ENCODE measurements at places on chromosomes 16 and 17. TPM values are rescaled to one million over a fixed set of nuclear protein-coding genes. Genes with fewer than 3 reads are reported as not detected.
A peak's percentile ranks its signal among the peaks of the same experiment; 100 is the strongest.

DNA sequence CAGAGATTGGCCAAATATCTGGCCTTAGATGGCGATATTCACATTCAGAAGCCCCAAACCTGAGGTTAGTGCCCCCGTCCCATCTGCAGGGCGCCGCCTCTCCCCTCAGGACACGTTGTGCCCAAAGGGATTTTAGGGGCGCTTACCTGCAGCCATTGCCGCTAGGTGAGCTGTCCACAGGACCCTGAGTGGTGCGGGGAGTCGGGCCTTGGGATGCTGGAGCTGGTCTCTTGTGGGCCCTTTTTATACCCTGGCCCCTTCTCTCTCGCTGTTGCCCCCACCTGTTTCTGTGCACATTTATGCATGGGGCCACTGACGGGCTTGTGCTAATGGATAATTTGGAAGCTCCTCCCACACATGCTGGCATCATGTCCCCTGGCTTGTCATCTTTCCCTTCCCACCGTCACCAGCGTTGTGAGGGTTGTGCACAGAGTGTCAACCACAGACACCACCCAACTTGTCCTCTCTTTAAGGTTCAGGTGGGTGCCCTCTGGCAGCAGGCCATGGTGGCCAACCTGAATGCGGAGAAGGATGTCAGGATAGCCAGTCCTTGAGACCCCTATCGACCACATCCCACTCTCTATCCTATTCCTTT lies at the start of gene CSHL1:
Gene CSHL1 (minus strand): TSS at position 218 of the 595 bp plus-strand sequence. CDS start 62 bp downstream, at position 156.
- no peak for DNase-seq

- peak; percentile 17 for DNase-seq
These were observed 45.1 kb upstream of the IRF8 start for GRCh38 chr16:85853547-85854545.

DNA sequence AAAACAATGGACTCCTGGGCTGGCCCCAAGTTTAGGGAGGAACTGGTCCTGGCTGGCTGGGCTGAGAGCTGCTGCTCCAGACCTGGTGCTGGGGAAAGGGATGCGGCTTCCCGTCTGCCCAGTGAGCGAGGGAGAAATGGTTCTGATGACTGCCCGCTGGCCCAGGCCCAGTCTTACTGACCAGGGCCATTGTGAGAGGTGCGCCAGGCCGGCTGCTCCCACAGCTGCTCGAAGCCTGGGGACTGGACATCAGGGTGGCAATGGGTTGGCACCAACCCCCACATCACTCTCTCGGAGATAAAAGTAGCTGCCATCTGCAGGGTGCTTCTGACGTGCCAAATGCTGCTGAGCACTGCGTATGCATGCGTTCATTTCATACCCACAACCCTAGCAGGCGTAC lies 53.2 kb downstream of the IRF8 start:
- no peak for DNase-seq

DNA sequence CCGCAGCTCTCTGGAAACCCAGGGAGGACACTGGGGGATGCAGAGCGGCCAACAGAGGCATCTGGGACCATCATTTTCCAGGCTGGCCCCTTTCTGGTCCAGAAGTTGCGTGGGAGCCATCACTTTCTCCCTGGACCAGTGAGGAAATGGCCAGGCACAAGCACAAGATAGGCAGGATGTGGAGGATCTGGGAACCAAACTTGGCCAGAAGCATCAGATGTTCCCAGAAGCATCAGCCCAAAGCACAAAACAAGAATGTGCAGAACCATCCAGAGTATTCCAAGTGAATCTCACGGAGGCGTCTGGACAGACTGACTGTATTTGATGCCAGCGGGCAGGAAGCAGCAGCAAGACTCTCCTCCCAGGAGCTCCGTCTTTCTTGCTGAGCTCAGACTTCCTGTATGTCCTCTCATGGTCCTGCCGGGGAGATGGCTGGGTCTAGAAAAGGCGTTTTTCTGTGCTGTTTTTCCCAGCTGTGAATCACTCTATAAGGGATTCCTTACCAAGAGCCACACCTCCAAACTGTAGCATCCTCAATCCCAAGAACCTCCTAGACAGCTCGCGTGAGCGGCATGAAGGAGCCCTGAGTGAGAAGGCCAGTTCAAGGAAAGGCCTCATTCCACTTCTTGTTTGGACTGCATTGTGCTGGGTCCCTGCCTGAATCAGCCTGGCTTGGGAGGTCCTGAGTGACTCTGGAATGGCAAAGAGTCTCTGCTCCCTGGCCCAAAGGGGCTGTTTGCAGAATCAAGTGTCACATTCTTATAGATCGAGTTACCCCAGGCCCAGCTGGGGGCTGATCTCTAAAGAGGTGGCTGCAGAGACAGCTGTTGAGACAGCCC lies 49.5 kb upstream of the MTSS2 start:
- no peak for DNase-seq

The ITGAX gene
- 5.9 TPM for total RNA-seq

DNA sequence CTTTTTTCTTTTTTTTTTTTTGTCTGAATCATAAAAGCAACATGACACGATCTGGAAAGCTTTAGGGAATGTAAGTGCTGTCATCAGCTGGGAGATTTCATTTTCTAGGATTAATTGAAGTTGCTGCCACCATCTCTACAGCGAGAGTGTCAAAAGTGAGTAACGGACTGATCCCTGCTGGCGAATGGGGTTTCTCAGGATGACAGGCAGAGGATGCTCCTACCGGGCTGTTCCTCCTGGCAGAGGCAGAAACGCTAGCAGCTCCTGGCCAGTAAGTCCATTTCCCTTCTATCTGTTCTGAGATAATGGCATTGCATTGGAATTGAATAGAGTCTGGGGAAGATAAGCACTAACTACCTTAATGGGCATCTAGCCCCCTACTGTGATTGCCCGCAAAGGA lies 80.5 kb upstream of the KIFC3 start:
- DNase-seq, result no peak

DNA sequence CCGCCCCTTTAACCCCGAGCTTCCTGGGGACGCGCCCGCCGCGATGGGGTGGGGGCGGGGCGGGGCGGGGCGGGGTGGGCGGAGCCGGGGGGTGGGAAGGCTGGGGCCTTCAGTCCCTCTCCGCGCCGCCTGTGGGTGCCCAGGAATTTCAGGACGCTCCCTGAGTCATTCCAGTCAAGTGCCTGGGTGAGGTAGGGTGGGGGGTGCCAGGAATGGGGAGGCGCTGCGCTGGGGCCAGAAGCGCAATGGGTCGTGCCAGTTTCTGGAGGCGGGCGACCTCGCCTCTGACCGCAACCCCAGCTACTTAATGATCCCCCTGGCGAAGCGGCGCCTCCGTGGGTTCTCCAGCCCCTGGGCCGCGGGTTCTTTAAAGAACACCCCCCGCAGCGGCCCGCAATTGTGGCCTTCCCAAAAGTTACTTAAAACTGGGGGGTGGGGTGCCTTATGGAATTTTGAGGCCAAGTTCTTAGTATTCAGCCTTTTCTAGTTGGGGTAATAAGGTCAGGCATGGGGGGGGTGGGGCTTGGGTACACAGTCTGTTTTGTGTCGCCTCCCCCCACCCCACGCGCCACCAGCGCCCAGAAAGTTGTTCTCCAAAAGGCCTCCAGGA lies 826 bp upstream of the GSE1 start:
- DNase-seq, result peak; percentile 85

DNA sequence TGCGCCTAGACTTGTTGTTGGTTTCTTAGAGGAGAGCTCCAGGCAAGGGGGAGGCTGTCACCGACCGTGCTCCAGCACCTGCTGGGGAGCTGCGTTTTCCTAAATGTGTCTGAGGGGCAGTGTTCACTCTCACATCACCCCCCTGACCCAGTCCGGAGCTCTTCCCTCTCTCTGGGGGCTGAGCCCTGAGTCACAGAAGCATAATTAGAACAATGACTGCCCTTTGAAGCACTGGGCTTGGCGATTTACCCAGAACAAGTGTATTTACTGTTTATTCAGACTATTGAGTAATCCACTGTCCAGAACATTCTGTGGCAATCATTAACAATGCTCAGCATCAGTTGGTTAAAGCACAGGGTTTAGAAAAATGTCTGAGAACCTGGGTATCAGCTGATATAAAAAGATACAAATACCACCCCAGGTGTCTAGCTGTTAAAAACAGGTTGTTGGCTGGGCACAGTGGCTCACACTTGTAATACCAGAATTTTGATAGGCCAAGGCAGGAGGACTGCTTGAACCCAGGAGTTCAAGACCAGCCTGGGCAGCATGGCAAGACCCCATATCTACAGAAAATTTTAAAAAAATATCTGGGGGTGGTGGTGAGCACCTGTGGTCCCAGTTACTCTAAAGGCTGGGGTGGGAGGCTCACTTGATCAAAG lies 8.1 kb downstream of the CES4A start:
- DNase-seq, result no peak

The UBB gene
- total RNA-seq, result 2,044 TPM

DNA sequence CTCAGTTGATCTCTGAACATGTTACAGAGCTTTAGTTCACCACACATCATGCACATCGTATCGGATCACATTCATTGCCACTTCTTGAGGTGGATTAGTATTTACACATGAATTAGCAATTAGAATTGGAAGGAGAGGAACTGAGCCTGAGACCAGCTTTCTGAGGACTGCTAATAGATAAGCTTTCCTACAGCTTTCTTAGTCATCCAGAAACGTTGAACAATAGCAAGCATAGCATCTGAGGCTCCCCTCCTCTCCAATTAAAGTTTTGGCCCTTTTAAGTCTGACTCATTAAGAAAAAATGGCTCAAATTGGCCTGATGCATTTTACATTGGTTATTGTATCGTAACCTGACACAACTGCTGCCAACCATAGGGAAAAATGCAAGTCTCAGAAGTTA lies 1130.4 kb downstream of the CDH8 start:
- no peak for DNase-seq

- DNase-seq, result no peak
These were observed 66.8 kb downstream of the NDE1 start for GRCh38 chr16:15716694-15717447.

The STH gene
- total RNA-seq, result not detected

The CPD gene
- total RNA-seq, result 89.5 TPM

DNA sequence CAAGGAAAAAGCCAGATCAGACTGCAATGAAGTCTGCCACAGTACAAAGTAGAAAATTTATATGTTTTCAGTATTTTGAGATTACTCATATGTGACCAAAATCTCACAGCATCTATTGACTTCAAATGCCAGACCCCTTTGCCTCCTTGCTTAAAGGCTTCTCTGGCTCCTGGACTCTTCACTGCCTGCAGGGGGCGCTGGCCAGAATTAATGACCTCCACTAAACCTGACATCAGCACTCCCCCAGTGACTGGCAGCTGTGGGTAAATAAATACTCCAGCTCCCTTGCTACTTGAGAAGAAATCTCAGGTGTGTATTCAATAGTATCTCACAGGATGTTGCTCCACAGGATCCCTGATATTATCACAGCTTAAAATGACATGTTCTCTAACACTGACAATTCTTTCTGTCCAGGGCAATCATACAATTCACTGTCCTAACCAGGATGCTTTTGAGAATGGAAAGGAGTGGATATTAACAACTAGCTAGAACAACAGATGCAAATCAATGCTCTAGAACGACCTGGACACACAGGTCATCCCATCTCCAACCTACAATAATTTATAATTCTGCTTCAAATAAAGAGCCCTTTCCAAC lies 4.0 kb downstream of the BECN1 start:
- peak; percentile 55 for DNase-seq

DNA sequence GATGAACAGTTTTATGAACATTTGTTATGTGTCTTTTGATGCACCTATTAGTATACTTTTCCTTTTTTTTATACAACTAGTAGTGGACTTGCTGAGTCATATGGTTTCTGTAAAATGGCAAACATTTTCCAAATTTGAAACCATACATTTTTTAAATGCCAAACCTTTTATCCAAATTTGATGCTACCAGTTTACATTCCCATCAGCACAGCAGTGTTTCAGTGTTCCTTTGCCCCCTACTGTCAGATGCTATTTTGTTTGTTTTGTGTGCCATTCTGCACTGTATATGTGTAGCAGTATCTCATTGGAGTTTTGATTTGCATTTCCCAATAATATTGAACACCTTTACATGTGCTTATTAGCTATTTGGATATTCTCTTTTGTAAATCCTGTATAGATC lies 219.4 kb downstream of the TANC2 start:
- no peak for DNase-seq

DNA sequence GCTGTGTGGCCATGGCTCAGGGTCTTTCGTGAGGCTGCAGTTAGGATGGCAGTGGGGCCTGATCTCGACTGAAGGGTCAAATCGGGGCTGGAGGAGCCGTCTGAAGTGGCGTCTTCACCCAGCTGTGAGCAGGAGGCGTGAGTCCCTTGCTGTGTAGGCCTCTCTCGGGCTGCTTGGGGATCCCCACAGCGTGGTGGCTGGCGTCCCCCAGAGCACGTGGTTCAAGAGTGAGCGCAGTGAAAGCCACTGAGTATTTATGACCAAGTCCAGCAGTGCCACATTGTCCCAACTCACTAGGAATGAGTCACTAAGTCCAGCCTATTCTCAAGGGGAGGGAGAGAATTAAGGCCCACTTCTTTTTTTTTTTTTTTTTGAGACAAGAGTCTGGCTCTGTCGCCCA lies 11.7 kb upstream of the TCF25 start:
- no peak for DNase-seq

The STX1B gene
- 0.35 TPM for total RNA-seq

The AANAT gene
- total RNA-seq, result not detected

GRCh38 chr17:73696251-73696650 lies 52.0 kb upstream of the SDK2 start:
- DNase-seq, result no peak

DNA sequence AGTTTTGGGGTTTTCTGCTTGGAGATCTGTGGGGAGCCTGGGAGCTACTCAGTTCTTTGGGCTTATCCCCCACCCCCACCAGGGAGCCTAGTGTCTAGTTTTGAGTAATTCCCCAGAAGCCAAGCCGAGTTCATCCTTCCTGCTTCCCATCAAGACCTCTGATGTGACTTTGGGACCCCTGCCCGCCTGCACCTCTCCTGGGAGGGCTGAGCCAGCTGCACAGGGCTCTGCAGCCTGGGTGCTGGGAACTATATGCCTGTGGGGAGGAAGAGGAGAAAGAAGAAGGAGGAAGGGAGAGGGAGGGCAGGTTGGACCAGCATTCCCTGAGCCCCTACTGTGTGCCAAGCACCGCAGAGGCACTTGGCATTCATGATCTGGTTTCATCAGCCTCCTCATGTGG lies 178.9 kb downstream of the TMEM132E start:
- no peak for DNase-seq

- DNase-seq, result no peak
These were observed 35.5 kb upstream of the ZC3H18 start for GRCh38 chr16:88534638-88535190.

The PLD6 gene
- total RNA-seq, result 1.3 TPM

GRCh38 chr16:14105760-14106375 lies 34.7 kb downstream of the MRTFB start:
- DNase-seq, result no peak

DNA sequence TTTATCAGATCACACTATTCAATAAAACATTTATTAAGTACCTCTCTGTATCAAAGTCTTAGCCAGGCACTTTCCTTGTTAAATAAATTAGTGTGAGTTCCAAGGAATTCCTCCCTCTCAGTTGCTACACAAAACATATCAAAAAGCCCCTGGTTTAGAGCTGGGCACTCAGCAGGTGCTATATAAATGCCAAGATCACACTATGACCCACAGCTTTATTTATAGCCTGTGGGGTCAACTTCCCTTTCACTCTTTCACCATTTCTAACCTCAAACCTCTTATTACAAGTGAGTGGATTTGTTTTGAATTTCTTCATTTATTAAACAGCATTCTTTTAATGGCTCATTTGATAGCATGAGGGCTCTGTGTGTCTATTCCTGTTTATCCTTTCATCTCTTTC lies 112.6 kb upstream of the MPHOSPH6 start:
- no peak for DNase-seq

GRCh38 chr16:70687671-70688245 lies 1.9 kb upstream of the MTSS2 start:
- DNase-seq, result no peak

GRCh38 chr17:3777366-3778120 lies 23.4 kb downstream of the ITGAE start:
- DNase-seq, result no peak

GRCh38 chr17:37698911-37699255 lies 46.0 kb downstream of the HNF1B start:
- DNase-seq, result no peak

All from colonic mucosa (tissue), 4 donors.